ENCODE measurements at places on chromosomes 5 and 9.

- no peak for DNase-seq
Observed at GRCh38 chr5:178165581-178165980, 11.9 kb upstream of the NHP2 start.

- DNase-seq, result no peak
Observed at GRCh38 chr5:141488591-141489561, at the start of gene PCDHGC5. TSS of gene PCDHGC5 (plus strand) at chr5:141489081. CDS start at chr5:141489241, 160 bp downstream.

DNA sequence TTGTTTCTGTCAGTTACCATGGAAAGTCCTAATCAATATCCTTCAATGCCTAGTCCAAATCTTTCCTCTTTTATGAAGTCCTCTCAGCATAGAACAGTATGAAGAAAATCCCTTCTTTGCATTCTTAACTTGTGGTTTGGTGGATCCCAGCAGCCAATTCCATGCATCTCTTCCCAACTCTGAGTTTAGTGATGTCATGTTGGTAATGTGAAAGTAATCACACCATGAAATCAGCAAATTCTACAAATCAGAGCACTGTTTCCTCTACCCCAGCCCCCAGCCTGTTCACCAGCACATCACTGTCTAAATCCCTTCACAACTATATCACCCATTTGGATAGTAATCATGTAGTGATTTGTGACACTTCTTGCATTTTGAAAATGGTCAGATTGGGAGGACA, 4.7 kb upstream of the C1QTNF2 start:
- DNase-seq, result no peak

DNA sequence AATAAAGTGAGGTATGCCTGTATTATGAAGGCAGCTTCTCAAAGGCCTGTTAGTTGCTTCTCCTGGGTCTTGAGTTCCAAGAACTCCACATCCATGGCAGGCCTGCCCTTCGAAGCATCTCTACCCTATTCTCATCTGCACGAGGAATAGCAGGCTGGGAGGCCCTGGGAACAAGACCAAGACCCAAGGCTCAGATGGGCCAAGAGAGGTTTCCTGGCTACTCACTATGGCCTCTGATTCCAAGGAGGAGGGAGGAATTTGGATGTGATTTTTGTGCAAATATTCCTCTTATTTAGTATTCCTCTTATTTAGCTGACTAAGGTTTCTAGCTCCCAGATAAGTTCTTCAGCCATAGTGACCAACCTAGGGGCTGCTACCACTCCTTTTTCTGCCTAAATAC, 151.3 kb downstream of the SAXO1 start:
- no peak for DNase-seq

GRCh38 chr5:121525706-121526105, 326.0 kb upstream of the FTMT start:
- no peak for DNase-seq

- DNase-seq, result no peak
Observed at GRCh38 chr9:129666575-129666974, 1.1 kb downstream of the PRRX2 start.

- no peak for DNase-seq
Observed at GRCh38 chr5:73314395-73315257, 134.0 kb downstream of the FOXD1 start.

GRCh38 chr5:72531496-72532190, 24.4 kb upstream of the ZNF366 start:
- DNase-seq, result no peak

- no peak for DNase-seq
Observed at GRCh38 chr5:11191673-11192072, 430.6 kb upstream of the DAP start.

GRCh38 chr5:117318528-117318927, 743.9 kb upstream of the SEMA6A start:
- DNase-seq, result no peak

- DNase-seq, result no peak
Observed at GRCh38 chr9:83183621-83184020, 120.7 kb upstream of the RASEF start.

DNA sequence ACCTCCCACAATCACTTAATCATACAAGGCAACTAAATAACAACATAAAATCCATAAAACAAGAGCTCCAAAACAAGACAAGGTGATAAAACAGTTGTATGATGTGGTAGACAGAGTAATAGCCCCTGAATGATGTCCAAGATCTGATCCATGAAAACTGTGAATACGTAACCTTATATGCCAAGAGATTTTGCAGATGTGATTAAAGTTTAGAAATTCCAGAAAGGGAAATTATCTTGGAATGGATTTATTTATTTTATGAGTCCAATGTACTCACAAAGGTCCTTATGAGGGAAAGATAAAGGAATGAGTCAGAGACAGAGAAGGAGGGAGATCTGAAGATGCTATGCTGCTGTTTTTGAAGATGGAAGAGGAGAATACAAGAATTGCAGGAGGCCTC, 1775.7 kb upstream of the C9orf72 start:
- DNase-seq, result no peak

GRCh38 chr9:28853477-28853876, 1280.2 kb upstream of the C9orf72 start:
- no peak for DNase-seq

DNA sequence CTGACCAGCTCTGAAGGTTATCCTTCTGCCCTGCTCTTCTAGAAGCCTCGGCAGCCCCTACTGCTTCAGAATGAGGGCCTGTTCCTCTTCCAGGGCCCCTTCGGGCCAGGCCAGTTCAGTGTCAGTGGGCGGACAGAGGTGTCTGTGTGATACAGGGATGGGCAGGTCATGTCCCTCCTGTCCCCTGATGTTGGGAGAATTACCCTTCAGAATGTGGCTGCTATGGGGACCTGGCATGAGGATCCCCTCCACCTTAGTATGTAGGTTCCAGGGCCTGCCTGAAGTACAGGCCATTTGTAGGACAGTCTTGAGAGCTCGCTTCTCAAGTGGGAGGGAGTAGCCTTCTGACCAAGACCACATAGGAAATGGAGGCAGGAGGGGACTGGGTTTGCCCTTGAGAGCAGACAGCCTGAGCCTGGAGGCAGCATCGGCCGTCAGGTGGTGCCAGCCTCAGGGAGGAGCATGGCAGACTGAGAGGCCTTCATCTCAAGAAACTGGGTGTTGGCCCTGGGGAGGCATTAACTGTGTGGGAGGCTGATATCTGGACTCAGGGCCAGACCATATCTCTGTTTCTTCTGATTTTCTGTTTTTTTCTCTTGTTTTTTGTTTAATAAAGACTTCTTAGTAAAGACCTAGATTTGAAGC, 32.0 kb downstream of the ANGPTL2 start:
- no peak for DNase-seq

DNA sequence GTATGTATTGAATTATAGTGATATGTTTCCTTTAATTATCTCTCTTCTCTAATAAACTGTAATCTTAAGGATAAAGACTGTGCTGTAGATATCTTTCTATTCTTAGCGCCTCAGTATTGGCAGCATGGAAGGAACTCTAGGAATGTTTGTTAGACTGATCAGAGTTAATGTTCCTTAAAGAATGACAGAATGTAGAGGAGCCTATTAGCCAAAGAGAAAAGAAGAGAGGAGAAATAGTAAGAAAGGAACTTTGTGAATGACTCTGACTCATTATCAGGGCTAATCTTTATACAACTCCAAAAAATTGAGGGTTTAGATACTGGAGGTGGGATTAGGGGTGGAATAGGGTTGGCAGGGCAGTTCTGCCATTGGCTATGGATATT, 59.0 kb upstream of the NUDT12 start:
- no peak for DNase-seq

- no peak for DNase-seq
Observed at GRCh38 chr5:59833448-59833847, 60.1 kb downstream of the PDE4D start.

GRCh38 chr9:482739-483138, 268.1 kb downstream of the DOCK8 start:
- no peak for DNase-seq

- DNase-seq, result no peak
Observed at GRCh38 chr5:133397348-133397747, 215.0 kb downstream of the FSTL4 start.

- no peak for DNase-seq
Observed at GRCh38 chr9:87233899-87234455, 263.7 kb upstream of the DAPK1 start.

DNA sequence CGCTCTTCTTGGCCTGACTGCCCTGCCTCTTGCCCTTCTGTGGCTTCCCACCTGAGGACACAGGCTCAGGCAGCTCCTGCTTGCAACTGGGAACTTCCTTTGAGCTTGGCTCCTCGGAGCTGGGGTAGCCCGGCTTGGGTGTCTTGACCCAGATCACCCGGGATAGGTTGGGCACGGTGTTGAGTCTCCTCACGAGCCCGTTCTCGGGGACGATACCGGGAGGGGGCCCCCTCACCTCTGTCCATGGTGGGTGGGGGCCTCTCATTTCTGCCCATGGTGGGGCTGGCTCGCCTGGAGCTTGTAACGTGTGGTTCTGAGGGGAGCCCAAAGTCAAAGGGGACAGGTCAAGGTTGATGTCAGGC, 7.8 kb upstream of the DDX41 start:
- DNase-seq, result no peak

- DNase-seq, result no peak
Observed at GRCh38 chr5:68454172-68454571, 238.6 kb downstream of the PIK3R1 start.

GRCh38 chr9:89008055-89008743, 16.9 kb downstream of the S1PR3 start:
- DNase-seq, result no peak

- no peak for DNase-seq
Observed at GRCh38 chr5:103060424-103060954, 59.4 kb downstream of the GIN1 start.

DNA sequence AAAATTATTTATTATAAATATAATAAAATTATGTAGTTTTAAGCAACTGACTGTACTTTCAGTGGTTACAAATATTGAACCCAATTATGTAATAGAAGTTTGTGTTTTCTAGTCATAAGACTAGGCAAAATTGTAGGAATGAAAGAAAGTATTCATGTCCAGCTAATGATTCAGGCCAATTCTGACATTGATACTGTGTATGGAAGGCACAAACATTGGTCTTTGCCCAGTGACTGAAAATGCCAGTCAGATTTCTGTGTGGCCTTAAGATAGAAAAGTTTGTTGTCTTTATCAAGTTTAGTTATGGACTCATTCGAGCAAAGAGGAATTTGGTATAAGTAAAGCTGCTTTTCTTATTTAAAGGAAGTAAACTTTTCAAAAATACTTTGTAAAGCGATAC, 60.3 kb downstream of the SLC12A2 start:
- DNase-seq, result no peak

- peak; percentile 28 for DNase-seq
Observed at GRCh38 chr5:1724822-1725602, 74.6 kb downstream of the MRPL36 start.

- DNase-seq, result no peak
Observed at GRCh38 chr9:11702548-11702947, 990.6 kb upstream of the TYRP1 start.

DNA sequence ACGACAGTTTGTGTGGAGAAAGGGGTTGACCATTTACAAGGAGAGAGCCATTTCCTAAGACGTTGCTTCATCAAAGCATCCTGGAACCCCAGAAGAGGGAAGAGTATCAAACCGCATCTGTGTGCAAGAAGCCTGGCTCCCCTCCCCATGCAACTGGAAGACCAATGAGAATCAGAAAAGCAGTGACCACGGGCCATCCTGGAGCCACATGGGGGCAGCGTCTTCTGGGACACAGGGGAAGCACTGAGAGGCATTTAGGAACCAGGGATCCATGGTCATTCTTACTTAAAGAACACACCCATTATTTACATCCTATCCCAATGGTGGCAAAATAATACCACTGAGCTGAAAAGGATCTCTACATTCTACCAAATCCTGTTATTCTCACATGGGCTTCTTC, 29.3 kb downstream of the SEMA5A start:
- DNase-seq, result no peak

- no peak for DNase-seq
Observed at GRCh38 chr9:32955655-32956478, 45.6 kb downstream of the APTX start.

- no peak for DNase-seq
Observed at GRCh38 chr5:156513123-156513815, 186.3 kb downstream of the SGCD start.

DNA sequence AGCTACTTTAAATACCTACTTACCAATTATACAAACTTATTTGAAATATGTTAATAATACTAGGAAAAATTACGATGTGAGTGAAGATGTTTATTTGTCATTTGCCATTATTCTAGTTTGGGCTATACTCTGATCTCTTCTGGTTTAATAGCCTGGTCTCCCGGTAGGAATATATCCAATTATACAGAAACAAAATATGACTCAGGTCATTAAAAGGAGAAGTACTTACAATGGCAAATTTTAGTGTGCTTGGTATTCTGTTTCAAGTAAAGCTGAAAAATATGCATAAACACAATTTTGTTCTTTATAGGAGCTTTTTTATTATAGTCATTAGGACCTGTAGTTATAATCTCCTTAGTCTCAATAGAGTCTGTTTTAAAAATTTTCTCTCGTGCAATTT, 176.8 kb downstream of the SLCO4C1 start:
- no peak for DNase-seq

DNA sequence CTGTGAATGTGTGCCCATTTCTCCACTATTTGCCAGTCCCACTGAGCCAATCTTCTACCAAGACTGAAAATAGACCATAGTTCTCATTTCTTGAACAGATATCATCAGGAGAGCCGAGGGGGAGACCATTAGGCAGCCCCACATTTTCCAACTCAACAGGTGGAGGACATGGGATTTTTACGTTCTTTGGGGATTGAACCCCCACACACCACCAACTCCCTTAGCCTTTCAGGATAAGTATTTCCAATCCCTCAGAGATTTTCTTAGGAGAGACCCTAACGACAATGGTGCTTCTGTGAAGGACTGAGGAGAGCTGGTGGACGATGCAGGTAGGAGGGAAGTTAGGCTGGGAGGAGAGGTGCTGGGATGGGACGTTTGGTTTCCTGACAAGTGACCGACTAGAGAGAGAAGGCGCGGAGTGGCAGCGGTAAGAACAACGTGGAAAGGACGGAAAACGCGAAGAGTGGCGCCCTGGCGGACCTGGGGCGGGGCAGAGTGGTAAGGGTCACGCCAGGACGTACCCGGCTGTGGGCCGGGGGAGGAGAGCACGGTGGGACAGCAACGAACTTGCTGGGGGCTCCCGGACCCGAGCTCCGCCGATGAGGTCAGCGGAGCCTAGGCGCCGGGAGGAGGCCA, 681 bp upstream of the CHSY3 start:
- no peak for DNase-seq

DNA sequence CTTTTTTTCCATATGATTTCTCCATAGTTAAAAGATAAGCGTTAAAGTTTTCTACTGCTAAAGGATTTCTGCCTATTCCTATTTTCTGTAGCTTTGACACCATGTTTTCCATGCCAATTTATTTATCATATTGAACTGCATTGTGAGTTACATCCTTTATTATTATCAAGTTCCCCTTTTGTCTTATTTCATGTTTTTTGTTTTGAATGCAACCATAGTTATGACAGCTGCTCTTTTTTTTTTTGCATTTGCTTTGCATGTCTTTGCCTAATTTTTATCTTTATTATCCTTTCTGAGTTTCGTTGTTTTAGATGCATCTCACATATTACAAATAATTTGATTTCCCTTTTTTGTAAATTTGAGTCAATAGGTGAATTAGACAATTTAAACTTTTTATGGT, 161.5 kb downstream of the DEPDC1B start:
- no peak for DNase-seq

GRCh38 chr5:145835848-145836239, 702 bp upstream of the PRELID2 start:
- DNase-seq, result no peak
